CD4-positive, alpha-beta T cell treated with Interleukin-17A for 1 hour (primary cell): ENCODE measurements at places on chromosomes 1 and 21.

DNA sequence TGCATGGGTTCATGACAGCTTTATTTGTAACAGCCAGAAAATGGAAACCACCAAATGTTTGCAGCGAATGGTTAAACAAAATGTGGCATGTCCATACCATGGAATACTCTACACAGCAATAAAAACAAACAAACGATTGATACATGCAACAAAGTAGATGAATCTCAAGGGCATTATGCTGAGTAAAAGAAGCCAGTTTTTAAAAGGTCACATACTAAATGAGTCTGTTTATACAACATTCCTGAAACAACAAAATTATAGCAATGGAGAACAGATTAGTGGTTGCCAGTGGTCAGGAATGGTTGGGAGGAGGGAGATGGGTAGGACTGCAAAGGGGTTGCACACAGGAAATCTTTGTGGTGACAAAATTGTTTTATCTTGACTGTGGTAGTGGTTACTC is 202.4 kb upstream of the UBE2U start:
- no peak for DNase-seq

GRCh38 chr1:168387781-168388760 is 107.4 kb downstream of the TBX19 start:
- DNase-seq, result peak; percentile 40

GRCh38 chr1:208855403-208855802 is 611.2 kb upstream of the PLXNA2 start:
- DNase-seq, result no peak

- DNase-seq, result no peak
These were observed 26.4 kb downstream of the HHIPL2 start for GRCh38 chr1:222521299-222522104.

- DNase-seq, result no peak
These were observed 34.9 kb downstream of the UTP25 start for GRCh38 chr1:209862391-209863356.

- DNase-seq, result no peak
These were observed 15.4 kb upstream of the MEX3A start for GRCh38 chr1:156097499-156098178.

GRCh38 chr1:247638011-247638410 is 32.6 kb downstream of the OR2G3 start:
- DNase-seq, result no peak

DNA sequence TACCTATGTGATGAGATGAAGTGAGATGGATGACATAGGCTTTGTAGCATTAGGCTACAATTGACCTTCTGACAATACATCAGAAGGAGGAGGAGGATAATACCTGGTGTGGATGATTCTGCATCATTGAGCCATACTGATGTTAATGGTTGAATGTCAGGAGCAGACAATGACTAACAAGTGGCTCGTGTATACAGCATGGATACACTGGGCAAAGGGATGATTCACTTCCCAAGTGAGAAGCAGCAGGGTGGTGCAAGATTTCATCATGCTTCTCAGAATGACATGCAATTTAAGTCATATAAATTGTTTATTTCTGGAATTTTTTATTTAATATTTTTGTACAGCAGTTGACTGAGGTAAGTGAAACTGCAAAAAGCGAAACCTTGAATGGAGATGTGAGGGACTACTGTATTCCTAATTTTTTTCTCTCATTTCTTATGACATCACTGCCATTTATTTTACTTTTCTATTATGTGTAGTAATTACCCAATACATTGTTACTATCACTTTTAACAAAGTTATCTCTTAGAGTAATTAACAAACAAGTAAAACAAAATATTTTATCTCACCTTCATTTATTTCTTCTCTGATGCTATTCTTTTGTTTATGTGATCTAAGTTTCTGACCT is 34.4 kb upstream of the COP1 start:
- no peak for DNase-seq
